ENCODE measurements at places on chromosomes 12 and 14.

GRCh38 chr12:44157359-44157758 is 321.5 kb downstream of the TMEM117 start:
- no peak for DNase-seq

DNA sequence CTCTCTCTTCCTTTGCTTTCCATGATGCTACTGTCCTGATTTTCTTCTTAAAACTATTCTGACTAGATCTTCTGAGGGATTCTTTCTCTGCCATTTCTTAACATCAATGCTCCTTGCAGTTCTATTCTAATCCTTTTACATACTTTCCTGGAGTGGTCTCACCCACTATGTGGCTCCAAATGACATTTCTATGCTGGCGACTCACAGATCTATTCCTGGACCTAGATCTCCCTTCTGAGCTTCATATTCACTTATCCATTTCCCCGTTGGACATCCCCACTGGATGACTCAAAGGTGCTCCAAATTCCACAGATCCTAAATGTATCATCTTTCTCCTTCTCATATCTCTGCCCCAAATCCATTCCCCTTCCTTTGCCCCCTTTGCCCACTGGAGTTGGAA is 4.1 kb downstream of the TEP1 start:
- no peak for DNase-seq

- no peak for DNase-seq
These were observed 81.8 kb downstream of the IRF2BPL start for GRCh38 chr14:76946753-76947077.

- DNase-seq = no peak
These were observed 90.1 kb downstream of the SLC6A15 start for GRCh38 chr12:84822525-84822924.

DNA sequence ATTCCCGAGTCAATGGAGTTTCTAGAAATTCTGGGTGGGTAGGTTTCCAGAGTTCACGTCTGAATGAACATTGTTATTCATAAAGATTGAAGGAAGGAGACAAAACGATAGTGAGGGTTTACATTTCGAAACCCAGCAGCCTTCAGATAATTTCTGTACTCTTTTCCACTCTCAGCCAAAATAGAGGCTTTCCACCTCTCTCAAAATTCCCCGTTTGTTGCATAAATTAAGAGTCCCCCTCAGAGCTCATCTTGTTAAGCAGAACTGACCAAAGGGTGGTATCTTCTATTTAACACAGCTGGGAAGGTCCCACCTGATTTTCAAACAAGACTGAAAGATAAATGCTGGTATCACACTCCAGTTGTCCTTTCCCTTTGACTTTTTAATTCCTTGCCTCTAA is 21.5 kb upstream of the YARS2 start:
- no peak for DNase-seq

DNA sequence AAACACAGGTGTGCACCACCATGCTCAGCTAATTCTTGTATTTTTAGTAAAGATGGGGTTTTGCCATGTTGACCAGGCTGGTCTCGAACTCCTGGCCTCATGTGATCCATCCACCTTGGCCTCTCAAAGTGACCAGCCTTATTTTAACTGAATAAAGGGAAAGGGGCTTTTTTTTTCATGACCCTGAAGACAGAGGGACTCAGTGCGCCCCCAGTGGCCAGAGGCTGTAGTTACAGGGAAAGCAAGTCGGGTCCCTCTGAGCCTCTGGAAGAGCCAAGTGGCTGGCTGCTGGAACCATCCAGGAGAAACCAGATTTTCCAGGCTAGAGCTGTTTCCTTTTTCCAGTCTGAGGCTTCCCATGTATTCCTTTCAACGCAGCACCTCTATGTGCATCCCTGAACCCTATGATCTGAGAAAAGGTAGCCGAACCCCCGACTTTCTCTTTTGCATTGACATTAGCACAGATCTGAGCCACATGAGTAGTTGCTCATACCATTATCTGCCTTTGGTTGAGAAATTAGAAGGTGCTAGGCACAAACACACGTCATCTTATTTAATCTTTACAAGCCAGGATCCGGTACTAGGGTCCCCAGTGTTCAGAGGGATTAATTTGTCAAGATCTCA is 342.7 kb downstream of the CACNA1C start:
- peak; percentile 62 for DNase-seq

GRCh38 chr14:101960225-101960624 is 4.1 kb upstream of the DYNC1H1 start:
- no peak for DNase-seq

DNA sequence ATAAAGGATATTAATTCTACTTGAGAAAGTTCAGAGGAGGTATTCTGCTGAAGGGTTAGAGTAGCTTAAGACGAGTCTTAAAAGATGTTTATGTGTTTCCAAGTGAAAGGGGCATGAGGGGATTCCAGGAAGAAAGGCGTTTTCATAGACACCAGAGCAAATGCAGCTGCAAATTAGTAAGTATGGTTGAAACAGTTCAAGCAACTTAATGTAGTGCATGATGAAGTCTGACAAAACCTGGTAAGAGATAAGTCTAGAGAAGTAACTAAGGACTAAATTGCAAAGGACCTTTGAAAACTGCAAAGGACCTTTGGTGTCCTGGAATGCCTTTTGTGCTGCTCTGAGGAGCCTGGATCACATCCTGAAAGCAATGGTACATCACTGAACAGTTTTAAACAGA is 11.5 kb downstream of the LUM start:
- no peak for DNase-seq
